ENCODE measurements at places on chromosomes 7 and 10.

- no peak for DNase-seq
These were observed 119.0 kb downstream of the PTPN20 start for GRCh38 chr10:47030191-47030703.

GRCh38 chr7:42174391-42174912 lies 62.6 kb downstream of the GLI3 start:
- DNase-seq, result no peak

GRCh38 chr10:121340271-121340831 lies 257.9 kb downstream of the FGFR2 start:
- no peak for DNase-seq

DNA sequence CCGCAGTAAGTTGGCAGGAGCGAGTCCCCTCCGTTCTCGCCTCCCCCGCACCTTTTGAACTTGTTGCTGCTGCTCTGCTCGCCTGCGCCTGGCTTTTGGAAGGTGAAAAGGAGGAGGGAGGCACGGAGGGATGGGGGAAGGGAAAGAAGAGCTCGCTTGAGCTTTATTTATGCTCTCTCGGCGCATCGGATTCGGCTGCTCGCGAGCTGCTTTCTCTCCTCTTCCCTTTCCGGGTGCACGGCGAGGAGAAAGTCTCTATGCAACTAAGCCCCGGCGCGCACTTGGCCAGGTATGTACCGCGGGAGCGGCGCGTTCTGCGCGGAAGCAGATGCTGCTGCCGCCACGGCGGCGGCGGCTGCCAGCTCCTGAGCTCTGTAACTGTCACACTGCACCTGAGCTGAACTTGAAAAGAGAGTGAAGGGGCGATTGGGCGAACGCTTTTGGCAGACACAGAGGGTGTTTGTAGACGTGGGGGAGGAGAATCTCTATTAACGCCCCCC lies 551 bp downstream of the KCND2 start:
- DNase-seq, result no peak

DNA sequence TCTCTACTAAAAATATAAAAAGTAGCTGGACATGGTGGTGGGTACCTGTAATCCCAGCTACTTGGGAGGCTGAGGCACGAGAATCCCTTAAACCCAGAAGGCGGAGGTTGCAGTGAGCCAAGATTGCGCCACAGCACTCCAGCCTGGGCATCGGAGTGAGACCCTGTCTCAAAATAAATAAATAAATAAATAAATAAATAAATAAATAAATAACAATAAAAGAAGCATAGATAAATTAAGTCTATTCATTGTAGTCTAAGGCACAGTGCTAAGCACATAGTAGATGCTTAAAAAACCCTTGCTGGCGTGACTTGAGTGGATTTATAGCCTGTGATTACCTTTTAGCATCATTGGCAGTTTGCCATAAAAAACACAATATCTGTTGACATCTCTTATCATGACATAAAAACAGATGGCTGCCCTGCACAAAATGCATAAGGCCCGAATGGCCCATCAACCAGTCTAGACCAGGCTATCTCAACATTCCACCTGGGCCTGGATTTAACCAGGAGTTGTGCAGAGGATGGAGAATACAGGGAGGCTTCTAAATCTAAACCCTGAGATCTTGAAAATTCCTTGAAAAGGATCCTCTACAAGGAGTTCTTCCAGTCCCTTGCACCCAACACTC lies 94.9 kb downstream of the PRLHR start:
- DNase-seq, result no peak

DNA sequence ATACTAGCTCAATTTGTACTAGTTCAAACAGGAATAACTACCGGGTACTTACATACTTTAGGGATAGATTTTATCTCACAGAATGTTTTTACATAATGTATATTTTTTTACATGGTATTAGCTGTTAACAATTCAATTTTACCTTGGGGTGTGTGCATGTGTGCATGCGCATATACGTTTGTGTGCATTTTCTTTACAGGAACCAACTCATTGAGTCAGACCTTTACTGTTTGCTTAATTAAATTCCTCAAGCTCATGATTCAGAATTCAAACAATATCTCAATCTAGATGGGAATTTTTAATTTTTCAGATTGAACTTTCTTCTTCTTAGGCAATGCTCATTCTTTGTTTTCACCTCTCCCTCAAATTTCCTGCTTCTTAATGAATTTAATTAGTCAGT lies 24.7 kb upstream of the WASL start:
- DNase-seq, result no peak

GRCh38 chr10:43928425-43928968 lies 279.8 kb upstream of the ZNF32 start:
- DNase-seq, result no peak

DNA sequence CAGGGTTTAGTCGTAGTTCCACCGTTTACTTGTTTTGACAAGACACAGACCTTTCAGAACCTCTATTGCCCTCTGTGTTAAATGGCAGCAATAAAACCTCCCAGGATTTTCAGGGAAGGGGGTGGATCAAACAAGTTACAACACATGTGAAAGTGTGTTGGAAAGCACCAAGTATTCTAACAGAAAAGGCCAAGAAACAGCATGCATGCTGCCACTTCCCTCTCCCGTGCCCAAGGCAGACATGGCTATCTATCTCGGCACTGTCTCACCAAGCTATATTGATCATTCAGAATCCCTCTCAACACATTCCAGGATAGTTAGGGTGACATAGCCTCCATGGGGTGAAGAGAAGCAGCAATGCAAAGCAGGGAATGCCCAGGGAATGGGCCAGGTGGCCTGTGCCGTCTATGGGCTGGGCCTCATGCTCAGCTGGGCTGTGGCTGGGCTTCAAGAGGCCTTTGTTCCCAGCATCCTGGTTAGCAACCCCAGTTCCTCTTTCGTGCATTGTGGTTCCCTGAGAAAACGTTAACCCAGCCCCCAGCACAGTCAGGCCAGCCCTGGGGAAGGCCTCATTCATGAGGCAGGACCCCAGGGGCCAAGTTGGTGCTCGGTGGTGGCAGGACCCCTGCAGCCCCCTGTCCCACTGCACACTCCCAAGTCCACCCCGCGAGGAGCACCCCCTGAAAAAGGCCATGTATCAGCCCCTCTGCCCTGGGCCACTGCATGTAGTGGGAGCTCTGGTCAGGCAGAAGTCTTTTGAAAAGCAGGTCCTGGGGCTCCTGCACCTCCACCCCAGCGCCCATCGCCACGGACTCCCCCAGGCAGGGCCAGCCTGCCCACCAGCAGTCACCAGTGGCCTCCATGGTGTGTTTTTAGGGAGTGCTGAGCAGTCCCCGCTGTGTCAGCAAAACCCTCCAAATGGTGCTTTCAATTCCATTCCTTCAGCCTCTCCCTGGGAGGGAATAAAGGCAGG lies 25.5 kb downstream of the VSIR start:
- DNase-seq, result no peak

GRCh38 chr7:132255898-132256297 lies 320.4 kb downstream of the PLXNA4 start:
- DNase-seq, result no peak

DNA sequence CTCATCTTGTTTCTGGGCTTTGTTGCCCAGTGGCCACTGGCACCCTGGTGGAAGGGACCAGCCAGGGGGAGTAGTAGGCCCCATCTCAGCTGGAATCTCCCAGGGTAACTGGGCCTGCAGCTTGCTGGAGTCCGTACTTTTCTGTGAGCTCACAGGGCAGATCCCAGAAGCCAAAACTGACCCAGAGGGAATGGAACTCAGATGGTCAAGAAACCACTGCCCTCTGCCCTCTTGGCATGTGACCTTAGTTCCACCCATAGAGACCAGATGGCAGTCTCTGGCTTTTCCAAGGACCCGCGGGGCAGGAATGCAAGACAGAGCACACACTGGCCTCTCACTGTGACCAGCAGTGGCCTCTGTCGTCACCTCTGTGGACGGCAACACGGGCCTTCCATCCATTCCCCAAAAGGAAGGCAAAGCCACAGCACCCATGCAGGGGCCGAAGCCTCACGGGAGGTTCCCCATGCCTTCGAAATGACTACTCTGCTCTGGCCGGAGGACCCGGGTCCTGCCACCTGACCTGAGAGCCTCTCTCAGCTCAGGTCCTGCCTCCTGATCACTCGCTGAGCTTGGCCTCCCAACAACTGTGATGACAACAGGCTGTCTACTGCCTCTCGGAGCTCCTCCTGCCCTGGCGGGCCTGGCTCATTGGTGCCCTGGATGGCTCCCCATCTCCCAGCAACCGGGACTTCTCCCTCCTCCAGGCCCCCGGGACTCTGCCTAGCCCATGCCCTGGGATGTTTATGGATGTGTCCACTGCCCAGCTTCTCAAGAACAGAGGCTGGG lies 29.9 kb downstream of the MYL10 start:
- no peak for DNase-seq

- DNase-seq, result no peak
These were observed at the start of gene LEP for GRCh38 chr7:128240696-128241386. Gene LEP, plus strand, starts transcription at chr7:128241278. Its CDS starts 10,741 bp downstream, at chr7:128252019.

DNA sequence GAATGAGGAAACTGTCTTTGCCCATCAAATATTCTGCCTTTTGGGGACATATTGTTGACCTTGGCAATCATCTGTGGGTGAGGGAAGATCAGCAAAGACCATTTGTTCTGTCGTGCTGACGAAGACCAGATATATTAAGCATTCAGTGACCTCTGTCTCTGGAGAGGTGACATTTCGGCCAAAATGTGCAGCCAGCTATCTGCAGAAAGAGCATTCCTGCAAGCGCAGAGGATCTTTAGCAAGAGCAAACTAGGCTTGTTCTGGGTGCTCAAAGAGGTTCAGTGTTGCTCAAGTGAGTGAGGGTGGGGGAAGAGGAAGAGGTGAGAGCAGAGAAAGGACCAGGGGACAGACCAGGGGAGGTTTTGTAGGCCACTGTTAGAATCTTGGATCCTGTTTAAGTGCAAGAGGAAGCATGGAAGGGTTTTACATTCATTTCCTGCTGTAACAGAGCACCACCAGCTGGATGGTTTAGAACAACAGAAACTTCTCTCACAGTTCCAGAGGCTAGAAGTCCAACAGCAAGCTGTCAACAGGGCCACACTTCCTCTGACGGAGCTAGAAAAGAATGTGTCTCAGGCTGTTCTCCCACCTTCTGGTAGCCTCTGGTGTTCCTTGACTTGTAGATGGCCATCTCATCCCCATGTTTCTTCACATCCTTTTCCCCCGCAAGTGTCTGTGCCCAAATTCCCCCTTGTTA lies 11.2 kb downstream of the C10orf120 start:
- DNase-seq, result no peak

DNA sequence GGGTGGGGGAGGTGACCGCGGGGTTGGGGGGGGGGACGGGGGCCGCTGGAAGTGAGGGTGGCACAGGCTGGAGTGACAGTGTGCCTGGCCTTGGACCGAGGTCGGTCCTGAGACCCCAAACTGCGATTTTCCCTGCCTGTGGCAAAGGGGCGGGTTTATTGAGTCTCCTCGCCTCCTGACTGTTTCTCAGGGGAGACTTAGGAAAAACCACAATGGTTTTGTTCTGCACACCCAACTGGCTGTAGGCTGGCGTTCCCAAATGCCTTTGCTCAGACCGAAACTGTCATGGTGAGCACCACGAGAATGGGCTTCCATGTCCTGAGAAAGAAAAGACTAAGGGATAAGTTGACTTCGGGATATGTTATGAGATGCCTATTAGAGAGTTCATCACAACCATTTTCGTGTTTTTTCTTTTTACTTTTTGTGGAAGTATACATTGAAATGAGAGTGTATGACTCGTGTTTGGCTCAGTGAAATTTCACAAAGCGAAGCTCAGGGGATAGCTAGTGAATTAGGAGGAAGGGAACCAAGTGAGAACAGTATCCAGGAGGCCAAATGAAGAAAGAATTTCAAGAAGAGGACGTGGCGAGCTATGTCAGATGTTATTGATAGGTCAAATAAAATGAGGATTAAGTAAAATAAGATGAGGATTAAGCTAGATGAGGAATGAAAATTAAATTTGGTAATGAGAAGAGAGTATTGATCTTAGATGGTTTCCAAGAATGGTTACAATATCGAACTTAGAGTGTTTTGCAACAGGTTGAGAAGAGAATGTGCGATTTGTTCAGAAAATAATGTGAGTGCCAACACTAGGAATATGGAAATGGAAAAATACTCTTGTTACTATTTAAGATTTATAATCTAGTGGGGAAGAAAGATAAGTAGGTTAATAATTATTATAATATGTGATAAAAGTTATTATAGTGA lies 918 bp downstream of the NET1 start:
- DNase-seq, result no peak

DNA sequence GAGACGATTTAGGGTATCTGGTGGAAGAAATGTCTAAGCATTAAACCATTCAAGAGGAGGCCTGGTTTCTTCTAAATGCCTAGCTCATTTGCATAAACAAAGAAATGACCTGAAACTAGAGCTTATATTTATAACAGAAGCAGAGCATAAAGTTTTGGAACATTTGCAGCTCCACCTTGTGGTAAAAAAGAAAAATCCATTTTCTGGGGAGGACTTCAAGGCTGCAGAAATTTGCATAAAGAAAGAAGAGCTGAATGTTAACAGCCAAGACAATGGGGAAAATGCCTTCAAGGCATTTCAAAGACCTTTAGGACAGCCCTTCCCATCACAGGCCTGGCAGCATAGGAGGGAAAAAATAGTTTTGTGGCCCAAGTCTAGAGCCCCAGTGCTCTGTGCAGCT lies 362.0 kb downstream of the ZNF248 start:
- no peak for DNase-seq

- no peak for DNase-seq
These were observed 166.4 kb upstream of the ADO start for GRCh38 chr10:62638062-62638477.
